ENCODE measurements at places on chromosomes 12 and 14.
A peak's percentile ranks its signal among the peaks of the same experiment; 100 is the strongest.

DNA sequence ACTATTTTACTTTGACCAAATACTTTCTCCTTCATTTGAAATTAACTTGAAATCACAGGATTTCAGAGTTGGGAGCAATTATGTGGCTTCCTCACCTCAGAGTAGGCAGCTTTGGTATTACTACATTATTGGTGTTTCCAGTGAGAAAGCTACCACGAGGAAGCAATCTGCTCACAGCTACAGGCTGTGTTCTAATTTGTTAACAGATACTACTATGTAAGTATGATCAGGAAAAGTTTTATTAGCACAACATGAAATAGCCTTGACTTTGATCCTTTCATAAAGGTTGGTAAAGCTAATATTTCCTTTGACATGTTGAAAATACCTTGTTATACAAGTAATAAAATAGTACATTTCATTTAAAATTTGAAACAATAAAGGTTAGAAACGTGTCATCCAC lies 30.6 kb downstream of the TAOK3 start:
- no peak for DNase-seq

DNA sequence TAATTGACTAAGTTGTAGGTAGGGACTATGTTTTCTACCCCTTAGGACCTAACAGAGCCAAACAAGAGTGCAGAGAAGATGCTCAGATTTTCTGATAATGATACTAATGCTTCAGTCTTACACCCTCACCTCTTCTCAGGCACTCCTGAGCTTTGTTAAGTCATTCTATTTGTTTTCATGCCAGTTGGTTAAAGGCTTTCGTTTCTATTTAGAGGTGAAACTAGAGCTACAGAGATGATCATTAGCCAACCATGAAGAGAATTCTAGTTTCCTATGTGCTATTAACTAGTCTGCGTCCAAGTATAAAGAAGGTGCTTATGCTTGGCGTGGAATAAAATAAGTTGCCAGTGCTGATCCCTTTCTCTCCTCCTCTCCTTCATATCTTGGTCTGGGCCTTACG lies 34.6 kb upstream of the PYGL start:
- DNase-seq, result no peak

DNA sequence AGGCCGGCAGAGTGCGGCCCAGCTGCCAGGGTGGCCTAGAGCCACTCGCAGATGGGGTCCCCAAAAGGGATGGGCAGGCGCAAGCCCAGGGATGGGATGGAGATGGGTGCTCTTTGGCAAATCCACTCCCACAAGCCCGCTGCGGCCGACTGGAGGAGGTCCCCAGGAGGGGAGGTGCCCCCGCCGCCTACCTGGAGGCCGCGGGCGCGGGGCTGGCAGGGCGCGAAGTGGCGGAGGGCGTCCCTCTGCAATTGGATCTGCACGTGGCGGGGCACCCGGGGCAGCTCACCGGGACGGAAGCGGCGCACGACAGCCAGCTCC lies 730 bp downstream of the PPP1R3E start:
- DNase-seq, result peak; percentile 76

- DNase-seq, result no peak
These were observed 21.0 kb downstream of the FGD4 start for GRCh38 chr12:32420356-32420755.

- no peak for DNase-seq
These were observed 96.8 kb downstream of the EP400 start for GRCh38 chr12:132046561-132046960.

GRCh38 chr12:57481671-57482070 lies 2.0 kb upstream of the ARHGAP9 start:
- DNase-seq, result no peak

DNA sequence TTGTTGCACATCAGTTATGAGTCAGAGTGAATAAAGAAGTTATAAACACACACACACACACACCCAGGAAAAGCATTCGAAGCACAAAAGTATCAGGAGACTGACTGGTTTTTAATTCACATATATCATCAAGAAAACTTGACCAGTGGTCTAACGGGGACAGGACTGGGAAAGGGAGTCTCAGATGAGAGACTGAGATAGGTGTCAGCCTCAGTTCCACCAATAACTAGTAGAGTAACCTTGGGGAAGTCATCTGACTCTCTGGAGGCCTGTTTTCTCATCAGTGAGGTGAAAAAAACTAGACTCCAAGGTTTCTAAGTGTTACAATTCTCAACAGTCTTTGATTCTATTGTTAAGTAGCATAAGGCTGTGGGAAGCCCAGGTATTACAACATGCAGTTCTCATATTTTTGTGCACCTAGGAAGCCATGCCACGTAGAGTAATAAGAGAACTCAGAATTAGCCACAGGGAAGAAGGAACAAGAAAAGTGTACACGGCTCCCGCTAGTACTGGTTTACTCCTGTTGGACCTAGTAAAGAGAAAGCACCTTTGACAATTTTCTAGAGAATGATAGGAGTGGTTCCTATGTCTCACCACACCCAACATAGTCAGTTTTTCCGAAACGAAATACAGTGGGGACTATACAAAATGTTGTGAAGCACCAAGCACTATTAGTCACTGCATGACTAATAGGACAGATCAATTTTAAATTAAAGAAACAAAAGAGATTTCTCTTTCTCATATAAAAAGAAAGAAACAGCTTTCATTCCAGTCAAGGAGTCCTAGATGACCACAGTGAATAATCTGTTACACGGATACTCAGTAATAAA lies 5.0 kb downstream of the PPTC7 start:
- no peak for DNase-seq
